ENCODE measurements at places on chromosomes 6 and 20.

GRCh38 chr20:40462566-40462965 lies 226.5 kb downstream of the MAFB start:
- no peak for DNase-seq

DNA sequence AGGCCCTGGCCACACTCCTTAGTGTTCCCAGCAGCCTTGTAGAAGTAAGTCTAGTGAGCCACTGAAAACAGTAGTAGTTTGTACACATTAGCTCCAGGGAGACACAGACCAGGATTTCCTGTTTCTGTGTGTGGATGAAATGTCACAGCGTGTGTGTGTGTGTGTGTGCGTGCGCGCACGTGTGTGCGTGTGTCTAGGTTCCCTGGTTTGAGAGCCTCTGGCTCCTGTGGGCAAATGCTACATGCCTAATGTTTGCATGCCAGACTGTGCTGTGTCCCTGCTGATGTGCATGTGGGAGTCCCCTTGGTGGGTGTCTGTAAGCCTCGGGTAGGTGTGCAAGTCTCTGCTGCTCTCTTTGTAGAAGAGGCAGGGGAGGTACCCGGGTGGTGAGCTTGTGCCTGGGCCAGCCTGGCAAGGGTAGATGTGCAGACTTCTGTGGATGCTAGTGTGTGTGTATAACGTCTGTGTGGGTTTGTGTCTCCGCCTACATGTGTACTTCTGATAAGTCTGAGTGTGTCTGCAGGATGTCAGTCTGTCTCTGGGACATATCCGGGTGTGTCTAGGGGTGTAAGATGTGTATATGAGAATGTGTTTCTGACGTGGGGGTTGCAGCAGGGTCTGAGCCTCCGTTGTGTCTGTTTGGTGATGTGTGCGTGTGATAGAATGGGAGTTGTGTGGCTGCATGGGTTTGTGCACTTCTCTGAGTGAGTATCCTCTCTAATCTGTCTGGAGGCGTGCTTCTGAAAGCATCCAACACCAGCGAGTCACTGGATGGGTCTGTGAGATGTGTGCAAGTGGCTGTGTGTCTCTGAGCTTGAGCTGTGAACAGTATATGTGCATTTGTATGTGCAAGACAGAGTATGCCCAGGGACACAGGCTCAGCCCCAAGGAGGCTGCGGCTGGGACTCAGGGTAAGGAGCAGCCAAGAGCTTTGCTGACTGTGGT lies 19.0 kb upstream of the TLDC2 start:
- peak; percentile 38 for DNase-seq

DNA sequence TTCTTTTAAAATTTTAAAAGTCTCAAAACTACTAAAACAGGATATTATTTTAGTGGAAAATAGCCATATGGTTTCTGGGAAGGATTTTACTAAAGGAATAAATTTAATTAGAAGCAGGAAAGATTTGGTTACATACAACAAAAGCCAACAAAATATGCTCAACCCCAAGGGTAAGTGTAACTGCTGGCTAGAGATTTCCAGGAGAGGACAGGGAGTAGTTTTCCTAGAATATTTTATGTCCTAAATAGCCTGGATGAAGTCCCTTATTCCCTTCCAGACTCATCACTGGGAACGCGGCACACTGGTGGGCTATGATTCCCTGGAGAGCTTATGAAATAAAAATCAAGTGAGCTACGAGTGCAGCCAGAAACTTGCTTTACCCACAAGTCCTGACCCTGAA lies 66.6 kb downstream of the SGK1 start:
- DNase-seq, result no peak

DNA sequence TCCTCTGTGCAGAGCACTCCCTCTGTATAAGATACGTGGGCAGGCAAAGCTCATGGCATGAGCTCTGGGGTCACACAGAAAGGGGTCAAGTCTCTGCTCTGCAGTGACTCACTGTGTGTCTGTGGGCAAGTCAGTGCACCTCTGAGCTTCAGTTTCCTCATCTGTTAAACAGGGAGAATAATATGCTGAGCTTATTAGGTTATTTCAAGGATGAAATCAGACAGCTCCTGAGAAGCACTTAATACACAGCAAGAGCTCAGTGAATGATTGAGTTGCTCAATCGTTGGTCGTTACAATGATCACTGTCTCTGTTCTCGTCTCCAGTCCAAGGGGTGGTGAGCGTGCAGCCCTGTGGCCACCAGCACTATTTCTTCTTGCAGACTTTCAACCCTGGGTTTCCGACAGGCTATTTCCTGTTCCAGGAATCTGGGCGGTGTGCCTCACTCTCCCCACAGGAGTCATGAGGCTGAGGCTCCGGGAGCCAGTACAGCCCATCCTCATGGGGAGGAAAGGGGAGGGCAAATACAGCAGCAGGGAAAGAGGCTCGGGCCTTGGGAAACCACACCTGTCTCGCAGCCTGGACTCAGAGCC lies 28.9 kb downstream of the KIAA1755 start:
- no peak for DNase-seq

DNA sequence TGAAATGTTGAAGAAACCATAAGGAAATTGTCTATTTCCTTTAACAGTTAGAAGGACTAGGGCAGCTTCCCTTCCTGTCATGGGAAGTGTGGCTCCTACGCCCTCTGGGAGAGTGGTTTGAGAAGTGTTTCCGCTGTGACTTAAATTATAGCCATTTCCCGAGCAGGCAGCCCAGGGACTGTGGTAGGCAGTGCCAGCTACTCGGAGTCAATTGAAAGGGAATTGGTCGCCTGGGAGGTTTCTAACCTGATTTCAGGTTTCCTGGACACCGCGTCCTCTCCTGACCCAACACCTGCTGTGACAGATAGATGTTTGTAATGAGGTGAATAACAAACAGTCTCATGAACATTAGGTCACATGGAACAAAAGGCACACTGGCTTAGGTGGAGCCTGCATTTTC lies 256.1 kb upstream of the PLCB4 start:
- DNase-seq, result no peak

DNA sequence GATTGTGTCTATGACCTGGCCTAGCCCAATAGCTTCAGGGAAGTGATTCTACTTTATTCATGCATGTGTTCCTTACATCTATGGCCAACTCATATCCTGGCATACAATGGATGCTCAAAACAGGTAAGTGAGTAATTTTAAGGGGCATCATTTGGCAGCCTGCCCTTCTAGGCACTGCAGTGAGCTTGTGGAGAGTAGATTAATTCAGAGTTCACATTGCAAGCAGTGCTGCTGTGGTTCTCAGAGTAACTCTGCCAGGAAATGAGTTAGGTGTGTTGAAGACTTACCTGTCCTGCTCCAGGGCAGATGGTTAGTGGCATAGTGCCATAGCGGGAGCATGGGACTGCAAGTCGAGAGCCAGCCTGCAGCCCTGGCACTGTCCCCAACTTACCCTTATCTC lies 158.0 kb downstream of the SCP2D1 start:
- no peak for DNase-seq

DNA sequence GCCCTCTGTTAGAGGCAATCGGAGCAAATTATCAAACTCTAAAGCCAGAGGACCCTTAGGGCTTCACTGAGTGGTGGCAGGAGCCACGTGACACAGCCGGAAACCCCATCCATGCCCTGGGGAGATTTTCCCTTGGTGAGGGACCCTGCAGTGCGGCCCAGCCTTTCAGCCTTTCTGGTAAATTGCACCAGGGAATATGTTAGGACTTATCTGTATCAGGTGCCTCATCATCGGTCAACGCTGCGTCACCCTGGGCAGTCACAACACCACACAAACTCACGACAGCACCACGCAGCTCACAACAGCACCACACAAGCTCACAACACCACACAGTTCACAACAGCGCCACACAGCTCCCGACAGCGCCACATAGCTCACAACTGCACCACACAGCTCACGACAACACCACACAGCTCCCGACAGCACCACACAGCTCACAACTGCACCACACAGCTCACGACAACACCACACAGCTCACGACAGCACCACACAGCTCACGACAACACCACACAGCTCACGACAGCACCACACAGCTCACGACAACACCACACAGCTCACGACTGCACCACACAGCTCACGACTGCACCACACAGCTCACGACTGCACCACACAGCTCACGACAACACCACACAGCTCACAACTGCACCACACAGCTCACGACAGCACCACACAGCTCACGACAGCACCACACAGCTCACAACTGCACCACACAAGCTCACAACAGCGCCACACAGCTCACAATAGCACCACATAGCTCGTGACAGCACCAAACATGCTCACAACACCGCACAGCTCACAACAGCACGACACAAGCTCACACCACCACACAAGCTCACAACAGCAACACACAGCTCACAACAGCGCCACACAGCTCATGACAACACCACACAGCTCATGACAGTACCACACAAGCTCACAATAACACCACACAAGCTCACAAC lies 199.0 kb downstream of the DLL1 start:
- DNase-seq, result no peak

GRCh38 chr6:142953373-142954273 lies 8.6 kb upstream of the HIVEP2 start:
- DNase-seq, result no peak

GRCh38 chr6:113143206-113143605 lies 713.9 kb upstream of the MARCKS start:
- DNase-seq, result no peak

DNA sequence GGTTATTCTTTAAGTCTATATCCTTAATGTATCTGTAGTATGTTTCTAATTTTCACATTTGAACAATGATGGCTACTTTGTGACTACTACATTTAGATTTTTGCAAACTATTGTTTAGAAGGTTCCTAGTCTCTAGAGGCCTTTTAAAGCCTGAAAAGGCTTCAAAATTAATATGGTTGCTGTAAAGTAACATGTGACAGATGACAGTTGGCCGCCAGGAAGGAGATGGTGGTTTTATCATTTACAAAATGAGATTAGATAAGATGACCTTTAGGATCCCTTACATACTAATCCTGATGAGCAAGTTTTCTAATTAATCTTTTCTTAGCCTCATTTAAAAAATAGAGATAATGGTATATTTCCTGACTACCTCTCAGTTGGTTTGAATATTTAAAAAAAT lies 18.8 kb downstream of the SCAF8 start:
- DNase-seq, result no peak

DNA sequence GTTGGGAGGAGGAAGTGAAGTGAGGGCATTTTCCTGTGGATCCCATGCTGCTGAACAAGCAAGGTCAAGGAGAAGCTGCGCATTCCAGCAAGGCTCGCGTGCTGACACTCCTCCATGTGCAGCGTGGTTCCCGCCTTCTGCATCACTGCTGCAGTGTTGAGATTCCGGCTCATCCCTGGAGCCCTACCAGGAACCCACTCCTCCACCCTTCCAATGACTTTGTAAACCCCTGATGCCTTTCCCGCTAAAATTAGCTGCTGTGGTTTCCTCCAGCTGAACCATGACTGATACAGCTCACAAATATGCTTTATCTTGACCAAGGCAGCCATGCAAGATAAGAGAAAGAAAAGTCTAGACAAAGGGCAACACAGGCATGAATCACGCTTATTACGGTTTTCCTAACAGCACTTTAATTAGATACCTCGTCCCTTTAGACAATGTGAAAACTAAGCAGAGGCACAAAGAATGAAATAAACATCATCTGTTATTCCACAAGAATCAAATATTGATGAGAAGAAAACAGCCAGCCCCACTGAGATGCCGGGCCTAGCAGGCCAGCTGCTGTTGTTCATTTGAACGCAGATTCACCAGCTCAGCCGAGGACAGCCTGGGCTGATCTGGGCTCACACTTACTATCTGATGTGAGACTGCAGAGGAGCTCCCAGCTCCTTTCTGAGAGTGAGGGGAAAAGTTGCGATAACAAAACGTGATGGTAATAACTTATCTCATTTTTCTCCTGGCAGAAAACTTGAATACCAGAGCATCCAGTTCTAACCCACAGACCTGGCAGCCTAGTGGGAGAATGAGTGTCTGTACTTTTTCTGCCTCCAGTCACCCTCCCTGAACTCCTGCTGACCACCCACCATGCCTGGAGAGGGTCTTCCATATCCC lies 14.2 kb upstream of the BNIP5 start:
- DNase-seq, result no peak

GRCh38 chr6:103874575-103874974 lies 985.1 kb downstream of the HACE1 start:
- no peak for DNase-seq

DNA sequence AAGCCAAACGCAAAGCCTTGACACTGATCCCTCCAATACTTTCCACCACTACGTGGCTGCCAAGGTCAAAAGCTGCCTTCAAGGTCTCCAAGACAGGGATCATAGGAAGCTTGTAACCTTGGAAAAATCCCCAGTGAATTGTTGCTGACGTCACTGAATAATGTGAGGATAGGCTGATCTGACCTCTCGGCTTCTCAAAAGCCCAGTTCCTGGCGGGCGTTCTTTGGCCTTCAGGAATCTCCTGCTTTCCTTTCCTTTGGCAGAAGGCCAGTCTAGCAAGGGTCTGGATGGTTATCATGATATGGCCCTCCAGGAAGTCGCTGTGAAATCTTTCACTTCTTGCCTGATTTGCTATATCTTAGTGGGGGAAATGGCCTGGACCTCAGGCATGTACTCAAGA lies 61.4 kb upstream of the TNFAIP3 start:
- no peak for DNase-seq

- no peak for DNase-seq
Measured at GRCh38 chr6:136235233-136235564, 14.9 kb downstream of the MTFR2 start.

- DNase-seq, result peak; percentile 24
Measured at GRCh38 chr6:151847064-151847463, 39.6 kb downstream of the ESR1 start.

DNA sequence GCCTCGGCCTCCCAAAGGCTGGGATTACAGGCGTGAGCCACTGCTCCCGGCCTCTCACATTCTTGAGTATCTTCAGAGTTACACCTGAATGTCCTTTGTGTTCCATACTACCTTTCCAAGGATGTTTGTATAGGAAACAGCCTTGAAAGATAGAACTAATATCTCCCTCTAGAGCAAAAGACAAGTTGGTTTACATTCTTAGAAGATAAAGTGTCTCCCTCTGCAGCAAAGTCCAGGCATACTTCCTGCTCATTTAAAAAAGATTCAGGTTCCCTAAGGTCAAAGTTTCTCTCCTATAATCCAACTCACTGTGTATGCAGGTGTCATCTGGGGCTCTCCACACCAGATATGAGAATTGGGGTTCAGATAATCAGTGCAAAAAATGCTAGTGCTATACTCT lies 224.4 kb downstream of the TPBG start:
- DNase-seq, result no peak

DNA sequence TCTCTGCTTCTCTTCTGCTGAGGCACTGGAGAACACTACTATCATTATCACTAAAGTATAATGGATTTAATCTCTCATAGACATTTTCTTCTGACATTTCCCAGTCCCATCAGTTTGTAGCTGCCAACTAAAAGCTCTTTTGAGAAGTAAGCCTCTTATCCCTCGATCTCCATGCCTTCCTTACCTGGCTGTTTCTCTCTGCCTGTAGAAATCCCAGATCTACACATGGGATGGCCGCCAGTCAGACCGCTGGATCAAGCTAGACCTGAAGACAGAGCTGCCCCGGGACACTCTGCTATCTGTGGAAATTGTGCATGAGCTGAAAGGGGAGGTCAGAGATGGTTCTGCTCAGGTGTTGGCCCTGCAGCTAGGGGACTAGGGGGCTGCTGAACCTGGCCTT lies 25.4 kb downstream of the CCDC167 start:
- DNase-seq, result no peak

- DNase-seq, result no peak
Measured at GRCh38 chr6:84258268-84258667, 30.8 kb upstream of the CEP162 start.

All from OCI-LY7 (cell line).